ENCODE measurements at places on chromosomes 6 and 20. TPM values are rescaled to one million over a fixed set of nuclear protein-coding genes. Genes with fewer than 3 reads are reported as not detected.

Gene MYH7B
- total RNA-seq: 0.04 TPM

Gene TTLL9
- not detected for total RNA-seq

Gene OCSTAMP
- not detected for total RNA-seq

Gene FANCE
- 13.0 TPM for total RNA-seq

Gene NPEPL1
- total RNA-seq: 28.7 TPM

Gene RNF39
- total RNA-seq: not detected

Gene TINAG
- not detected for total RNA-seq

Gene SPAG4
- total RNA-seq: 1.9 TPM

Gene TPD52L1
- not detected for total RNA-seq

Gene ZNF311
- total RNA-seq: 0.65 TPM

Gene FAXC
- total RNA-seq: not detected

Gene RAD21L1
- total RNA-seq: not detected

Gene SLC22A2
- not detected for total RNA-seq

Gene CLPSL1
- not detected for total RNA-seq

Gene SPINT4
- total RNA-seq: not detected

Gene ULBP1
- total RNA-seq: 0.55 TPM

Gene OVOL2
- not detected for total RNA-seq

Gene ERMARD
- total RNA-seq: 28.1 TPM

Gene TBC1D20
- 31.6 TPM for total RNA-seq

Gene RGS17
- total RNA-seq: not detected

Gene CEP250
- total RNA-seq: 75.4 TPM
